ENCODE measurements at places on chromosomes 11 and 22.
A peak's percentile ranks its signal among the peaks of the same experiment; 100 is the strongest.

DNA sequence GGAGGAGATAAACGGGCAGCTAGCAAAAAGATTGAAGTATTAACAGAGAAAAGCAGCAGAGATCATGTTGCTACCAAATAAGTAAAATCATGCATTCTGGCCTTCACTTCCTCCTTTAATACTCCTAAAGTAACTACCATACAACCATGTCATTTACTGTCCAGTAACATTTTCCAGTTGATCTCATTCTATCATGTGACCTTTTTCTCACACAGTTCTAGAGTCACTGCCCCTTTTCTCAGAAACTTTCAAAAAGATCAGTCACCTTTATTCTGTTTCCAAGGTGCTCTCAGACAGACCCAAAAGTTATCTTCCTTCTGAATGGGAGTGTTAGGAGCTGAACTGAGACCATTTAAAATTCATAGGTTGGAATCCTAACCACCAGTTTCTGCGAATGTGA, 984.4 kb downstream of the FAM181B start:
- no peak for DNase-seq

GRCh38 chr11:15471895-15472799, 357.4 kb downstream of the INSC start:
- no peak for DNase-seq

DNA sequence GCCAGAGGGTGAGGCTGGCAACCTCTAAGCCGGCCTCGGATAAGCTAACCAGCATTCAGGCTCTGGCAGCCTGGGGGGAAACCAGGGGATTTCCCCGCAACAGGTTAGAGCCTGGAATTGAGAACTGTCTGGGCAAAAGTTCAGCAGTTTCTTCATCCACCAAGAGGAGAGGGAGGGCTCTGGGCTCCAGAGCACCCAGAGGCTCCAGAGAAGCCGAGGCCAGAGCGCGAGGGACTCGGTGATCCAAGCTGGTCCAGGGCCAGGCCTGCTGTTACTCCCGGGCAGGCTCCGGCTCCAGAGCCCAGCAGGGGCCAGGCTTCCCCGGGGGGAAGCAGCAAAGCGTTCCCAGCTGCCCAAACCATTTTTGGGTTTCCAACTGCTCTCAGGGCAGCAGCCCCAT, 13.3 kb upstream of the SH3BP1 start:
- peak; percentile 57 for DNase-seq

- no peak for DNase-seq
These were observed 28.5 kb upstream of the OAF start for GRCh38 chr11:120182372-120182771.

DNA sequence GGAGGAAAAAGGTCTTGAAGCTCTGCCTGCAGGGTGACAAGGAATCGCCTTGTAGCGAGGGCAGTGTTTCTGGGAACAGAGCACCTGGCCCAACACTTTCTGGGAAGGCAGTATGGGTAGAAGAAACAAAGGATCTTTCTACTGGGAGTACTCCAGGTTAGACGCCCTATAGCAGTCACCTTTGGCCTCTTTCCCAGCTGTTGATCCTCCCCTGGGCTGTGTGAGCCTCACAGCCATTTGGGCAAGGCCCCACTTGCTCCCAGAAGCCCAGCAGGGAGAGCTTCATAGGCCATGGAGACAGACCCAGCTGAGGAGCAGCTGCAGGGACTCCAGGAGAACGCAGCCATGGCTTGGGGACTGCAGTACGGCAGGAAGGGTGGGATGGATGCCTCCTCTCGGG, 1.2 kb downstream of the SLCO2B1 start:
- DNase-seq, result no peak

- DNase-seq, result peak; percentile 30
These were observed 263.8 kb downstream of the LUZP2 start for GRCh38 chr11:24760681-24761080.

DNA sequence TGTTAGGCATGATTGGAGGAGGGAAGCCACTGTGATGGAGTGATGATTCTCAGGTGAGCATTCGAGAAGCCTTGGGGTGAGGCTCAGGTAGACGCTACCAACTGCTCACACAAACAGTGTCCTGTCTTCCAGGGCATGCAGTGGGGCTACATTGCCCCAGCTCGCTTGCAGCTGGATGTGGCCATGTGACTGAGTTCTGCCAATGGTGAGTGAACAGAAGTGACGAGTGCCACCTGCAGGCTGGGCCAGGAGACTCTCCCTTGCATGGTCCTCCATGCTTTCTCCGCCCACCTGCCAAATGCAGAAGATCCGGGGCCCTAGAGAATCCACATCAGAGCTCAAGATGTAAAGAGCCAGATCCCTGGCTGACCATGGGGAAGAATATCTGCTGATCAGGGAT, 195.9 kb downstream of the BCR start:
- peak; percentile 14 for DNase-seq

- no peak for DNase-seq
These were observed 89.3 kb downstream of the RDX start for GRCh38 chr11:110207123-110207522.

Data from inflammatory macrophage treated with lipopolysaccharide for 1 hour (primary cell).